ENCODE measurements at places on chromosomes 7 and 10.

GRCh38 chr7:50353201-50353600 lies 48.7 kb downstream of the IKZF1 start:
- DNase-seq, result no peak

- no peak for DNase-seq
Observed at GRCh38 chr10:119770928-119771327, 45.1 kb downstream of the INPP5F start.

- DNase-seq, result no peak
Observed at GRCh38 chr10:124732931-124733570, 11.1 kb downstream of the FAM53B start.

GRCh38 chr10:96025566-96025965 lies 17.8 kb upstream of the CCNJ start:
- DNase-seq, result no peak

DNA sequence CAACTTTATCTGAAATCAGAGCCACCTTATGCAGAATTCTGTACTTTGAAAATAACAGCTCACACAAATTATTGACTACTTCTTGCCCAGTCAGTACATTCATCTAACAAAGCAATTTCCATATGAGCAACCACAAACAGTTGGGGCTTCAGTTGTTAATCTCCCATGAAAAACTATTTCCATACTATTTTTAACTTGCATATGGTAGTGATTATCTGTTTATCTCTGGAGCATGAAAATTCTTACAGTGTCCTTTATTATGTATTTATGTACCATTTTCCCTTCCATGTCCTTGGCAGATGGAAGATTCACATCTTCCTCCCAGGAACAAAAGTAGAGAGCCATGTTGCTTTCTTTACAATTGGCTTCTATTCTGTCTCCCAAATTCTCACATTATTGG lies 285.7 kb downstream of the CRPPA start:
- DNase-seq, result no peak

DNA sequence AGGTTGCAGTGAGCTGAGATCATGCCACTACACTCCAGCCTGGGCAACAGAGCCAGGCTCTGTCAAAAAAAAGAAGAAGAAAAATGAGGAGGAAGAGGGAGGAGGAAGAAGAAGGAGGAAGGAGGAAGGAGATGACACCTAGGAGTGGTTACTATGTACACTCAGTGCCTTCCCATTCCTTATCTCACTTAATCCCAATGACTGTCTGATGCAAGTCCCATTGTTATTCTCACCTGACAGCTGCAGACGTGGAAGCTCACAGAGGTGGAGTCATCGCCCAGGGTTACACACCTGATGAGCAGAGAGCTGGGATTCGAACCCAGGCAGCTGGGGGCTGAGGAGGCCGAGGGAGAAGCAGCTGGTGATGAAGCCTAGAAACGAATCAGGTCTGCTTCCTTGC lies 258.8 kb downstream of the SNX10 start:
- DNase-seq, result no peak

DNA sequence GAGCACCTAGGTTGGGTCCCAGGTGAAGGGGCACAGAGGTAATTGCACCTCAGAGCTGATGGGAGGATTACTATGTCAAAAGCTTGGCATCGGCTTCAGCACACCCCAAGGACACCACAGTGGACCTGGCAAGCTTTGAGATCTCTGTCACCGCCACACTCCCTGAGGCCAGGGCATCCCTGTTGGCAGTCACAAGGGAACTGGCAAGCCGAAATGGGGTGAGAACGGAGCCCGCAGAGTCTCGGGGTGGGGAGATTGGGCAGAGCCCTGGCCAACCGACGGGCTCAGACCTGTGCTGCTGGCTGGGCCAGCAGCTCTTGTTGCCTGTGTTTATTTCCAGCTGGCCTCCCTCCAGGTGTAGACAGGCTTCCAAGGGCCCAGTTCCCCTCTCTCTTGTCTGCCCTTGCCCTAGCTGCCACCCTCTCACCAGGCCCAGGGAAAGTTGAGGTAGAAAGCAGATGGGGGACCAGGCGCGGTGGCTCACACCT lies 2.5 kb downstream of the HSPB1 start:
- peak; percentile 60 for DNase-seq

- DNase-seq, result no peak
Observed at GRCh38 chr7:47601881-47602249, 20.0 kb upstream of the TNS3 start.

DNA sequence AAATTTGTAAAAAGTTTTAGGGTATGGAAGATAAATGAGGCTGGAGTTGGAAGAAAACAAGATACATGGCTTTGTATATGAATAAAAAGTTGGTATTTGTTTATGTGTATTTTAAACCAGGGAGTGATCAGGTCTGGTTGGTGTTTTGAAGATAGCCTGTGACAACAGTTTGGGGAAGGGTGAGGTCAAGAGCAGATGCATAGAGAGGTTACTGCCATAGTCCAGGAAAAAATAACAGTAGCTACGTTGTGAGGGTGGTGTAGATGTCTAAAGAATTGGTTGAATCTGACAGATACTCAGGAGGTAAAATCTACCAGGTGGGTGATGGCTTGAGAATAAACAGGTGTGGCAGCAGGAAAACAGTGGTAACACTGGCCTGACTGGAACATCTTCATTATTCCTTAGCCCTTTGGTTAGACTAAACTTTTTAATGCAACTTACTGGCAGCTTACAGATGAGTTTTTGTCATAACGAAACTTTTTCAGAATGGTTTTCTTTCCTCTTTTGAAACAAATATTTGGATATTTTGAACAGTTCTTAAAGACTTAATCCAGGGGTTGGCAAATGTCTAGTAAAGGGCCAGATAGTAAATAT lies 25.5 kb downstream of the ZNRF2 start:
- no peak for DNase-seq

DNA sequence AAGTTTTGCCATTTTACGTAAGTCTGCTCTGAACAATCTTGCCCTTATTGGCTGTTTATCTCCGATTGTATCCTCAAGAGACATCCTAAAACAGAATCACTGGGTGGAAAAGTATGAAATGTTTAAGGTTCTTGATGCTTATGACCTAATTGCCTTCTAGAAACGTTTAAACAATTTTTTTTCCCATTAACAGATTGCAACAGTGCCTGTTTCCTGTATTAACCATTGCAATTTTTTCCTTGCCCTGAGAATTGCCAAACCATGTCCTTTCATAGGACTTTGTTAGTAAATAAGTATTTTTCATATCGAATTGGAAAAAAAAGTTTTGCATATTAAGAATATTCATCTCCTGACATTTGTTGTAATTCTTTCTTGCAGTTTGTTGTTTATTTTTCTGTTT lies 639.8 kb downstream of the INHBA start:
- no peak for DNase-seq

GRCh38 chr10:49076741-49077521 lies 38.4 kb downstream of the VSTM4 start:
- no peak for DNase-seq

GRCh38 chr10:124285587-124286527 lies 132.9 kb downstream of the OAT start:
- DNase-seq, result no peak

- peak; percentile 12 for DNase-seq
Observed at GRCh38 chr10:97640868-97641811, 669 bp downstream of the PI4K2A start.

DNA sequence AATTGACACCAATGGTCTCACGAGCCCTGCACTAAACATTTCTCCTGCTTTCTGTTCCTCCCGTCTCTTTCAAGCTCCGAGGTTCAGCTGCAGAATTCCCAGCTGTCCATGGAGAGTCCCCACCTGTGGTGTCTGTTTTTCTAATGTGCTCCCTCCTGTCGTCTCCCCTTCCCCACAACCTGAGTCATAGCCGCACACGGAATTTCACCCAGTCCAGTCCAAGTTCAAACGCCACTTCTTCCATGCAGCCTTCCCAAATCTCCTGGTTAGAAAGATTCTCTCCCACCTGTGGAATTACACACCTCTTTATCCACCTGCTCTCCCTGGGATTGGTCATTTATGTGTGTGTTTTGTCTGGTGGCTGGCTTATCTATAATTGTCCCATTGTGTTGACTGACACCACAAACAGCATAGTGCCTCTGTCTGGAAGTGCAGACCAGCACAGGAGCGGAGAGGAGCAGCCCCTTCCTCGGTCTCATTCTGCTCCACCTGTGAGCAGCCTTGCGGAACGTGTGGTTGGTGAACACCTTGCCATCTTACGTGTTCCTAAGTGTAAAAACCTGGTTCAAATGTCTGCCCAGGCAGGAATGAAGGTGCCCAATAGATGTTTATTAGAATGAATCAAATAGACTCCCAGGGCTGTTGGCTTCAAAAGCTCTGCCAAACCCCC lies 3.3 kb upstream of the DIP2C start:
- no peak for DNase-seq

DNA sequence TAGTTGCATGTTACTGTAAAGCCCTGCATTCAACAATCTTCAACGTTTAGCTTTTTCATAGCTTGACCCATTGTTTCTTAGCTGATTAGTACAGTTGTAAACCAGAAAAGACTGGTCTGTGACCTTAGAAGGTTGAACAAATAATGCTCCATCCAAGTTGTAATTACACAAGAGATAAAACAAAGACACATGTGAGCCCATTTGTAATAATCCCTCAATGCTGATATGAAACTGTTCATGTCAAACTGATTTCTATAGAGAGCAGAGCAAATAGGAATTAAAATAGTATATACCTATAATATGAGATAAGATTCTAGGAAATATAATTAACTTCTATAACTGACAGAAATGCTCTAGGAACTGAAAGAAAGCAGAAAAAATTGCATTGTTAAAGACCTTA lies 94.7 kb upstream of the SLC25A13 start:
- DNase-seq, result no peak

- no peak for DNase-seq
Observed at GRCh38 chr7:139895141-139895829, 66.2 kb downstream of the TBXAS1 start.

GRCh38 chr7:27972276-27972675 lies 208.3 kb downstream of the JAZF1 start:
- DNase-seq, result no peak

- DNase-seq, result no peak
Observed at GRCh38 chr7:36884351-36884750, 160.1 kb upstream of the AOAH start.

- DNase-seq, result no peak
Observed at GRCh38 chr7:87083865-87084519, 24.5 kb upstream of the ELAPOR2 start.

DNA sequence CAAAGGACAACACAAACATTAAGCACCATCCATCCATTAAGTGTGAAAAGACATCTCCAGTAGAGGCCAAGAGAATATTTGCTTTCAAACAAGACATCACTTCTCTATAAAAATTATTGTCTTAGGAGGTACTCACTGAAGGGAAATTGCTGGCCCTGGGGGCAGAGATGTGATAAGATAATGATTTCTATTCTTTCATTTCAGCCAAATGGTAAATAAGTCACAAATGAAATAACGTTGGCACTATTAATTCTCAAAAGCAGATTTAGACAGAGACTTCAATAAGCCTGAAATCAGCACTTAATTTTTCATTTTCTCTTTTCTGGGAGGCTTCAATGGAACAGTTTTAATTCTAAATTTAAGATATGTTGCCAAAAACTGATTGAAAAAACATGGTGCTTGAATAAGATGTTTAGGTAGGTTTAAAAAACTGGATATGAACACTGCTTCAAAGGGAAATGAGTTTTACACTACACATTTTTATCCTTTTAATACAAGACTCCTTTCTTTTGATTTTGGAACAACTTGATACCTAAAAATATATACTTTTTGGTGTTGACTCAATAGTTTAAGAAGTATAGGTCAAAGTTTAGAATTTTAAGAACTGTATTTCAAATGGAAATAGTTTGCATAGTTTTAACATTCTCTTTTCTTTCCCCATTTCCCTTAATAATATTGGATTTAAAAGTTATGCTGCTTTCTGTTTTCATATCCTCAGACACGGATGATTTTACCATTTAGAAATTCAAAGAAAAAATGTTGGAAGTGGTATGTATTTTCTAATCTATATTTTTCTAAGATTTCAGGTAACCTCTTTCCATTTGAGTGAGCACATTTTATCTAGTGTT lies 204.0 kb downstream of the AHR start:
- DNase-seq, result no peak

- no peak for DNase-seq
Observed at GRCh38 chr7:106566672-106567071, 94.3 kb downstream of the CCDC71L start.

DNA sequence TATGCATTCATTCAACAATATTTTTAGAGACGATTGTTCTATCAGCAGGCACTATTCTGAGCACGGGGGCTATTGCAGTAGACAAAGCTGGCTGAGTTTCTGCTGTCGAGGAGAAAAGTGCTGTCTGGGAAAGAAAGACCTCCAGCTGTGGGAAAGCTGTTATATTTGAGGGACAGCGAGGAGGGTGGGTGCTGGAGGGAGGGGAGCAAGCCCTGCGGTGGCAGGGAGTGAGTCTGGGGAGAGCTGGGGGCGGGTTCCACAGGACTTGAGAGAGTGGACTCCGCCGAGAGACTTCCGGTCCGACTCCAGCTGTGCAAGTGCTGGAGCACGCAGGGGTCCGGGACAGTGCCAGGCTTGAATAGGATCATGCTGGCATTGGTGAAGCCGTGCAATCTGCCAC lies 602.1 kb upstream of the FOXK1 start:
- DNase-seq, result no peak

DNA sequence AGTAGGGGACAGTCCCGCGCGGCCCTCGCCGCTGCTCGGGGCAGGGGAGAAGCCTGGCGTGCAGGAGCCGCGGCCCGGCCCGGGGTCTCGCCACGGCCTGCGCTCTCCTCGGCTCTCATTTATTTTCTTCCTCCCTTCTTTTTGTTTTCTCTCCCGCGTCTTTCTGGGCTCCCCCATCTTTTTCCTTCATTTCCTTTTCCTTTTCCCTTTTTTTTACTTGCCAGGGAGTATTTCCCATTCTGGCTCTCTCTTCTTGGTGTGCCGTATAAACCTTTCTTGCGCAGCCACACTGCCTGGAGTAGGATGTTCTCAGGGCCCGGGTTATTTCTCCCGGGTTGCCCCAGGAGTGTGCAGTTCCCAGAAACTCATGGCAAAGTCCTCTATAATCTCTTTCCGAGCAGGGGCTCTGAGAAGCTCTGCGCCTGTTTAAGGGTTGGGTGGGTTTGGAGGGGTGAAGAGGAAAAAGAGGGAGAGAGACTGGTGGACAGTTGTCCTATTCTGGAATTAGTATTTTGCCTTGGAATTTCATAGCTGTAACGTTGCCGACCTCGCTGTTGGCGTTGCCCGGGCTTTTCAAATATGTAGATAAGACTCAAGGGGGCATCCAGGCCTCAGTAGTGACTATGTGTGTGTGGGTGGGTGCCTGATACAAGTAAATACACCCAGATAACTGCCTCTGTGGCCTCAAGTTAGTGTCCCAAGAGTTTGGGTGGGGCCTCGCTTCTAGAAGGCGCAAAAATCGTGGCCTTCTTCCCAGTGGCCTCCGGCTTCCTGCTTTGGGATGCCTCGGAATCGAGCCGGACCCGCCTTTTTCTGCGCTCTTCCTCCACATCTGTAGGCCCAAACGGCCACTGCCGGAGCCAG lies 4.3 kb upstream of the ZNF503 start:
- no peak for DNase-seq

DNA sequence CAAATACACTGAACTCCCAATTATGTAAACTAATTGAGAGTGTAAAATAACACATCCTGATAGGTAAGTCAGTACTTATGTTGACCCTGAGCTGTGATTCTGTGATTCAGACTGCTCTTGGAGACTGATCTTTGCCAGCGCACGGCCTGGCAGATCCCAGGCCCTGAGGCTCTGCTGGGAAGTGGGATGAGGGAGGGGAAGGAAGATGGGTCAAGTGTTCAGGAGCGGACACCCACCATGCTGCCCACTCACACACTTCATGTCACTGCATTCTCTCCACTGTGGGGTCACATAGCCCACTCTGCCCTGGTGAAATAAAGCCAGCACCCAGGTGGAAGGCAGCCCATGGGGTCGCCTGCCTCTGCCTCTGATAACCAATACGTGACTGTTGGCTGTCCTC lies 226.2 kb downstream of the TNS3 start:
- DNase-seq, result no peak

Data from amygdala (tissue), 56 donors.